K562 (cell line): ENCODE measurements at places on chromosomes 12 and 14. TPM values are rescaled to one million over a fixed set of nuclear protein-coding genes. Genes with fewer than 3 reads are reported as not detected.

The SPX gene
- total RNA-seq: 0.11 TPM in 2 replicates

The PROX2 gene
- total RNA-seq: not detected in 2 replicates

The NYNRIN gene
- total RNA-seq: 1.2 and 1.9 TPM in 2 replicates

The FAM222A gene
- 0.29 and 0.83 TPM in 2 replicates for total RNA-seq

The TAS2R20 gene
- 0.74 and 0.93 TPM in 2 replicates for total RNA-seq

The KRT7 gene
- total RNA-seq: 1.4 and 1.6 TPM in 2 replicates

The CACNA1C gene
- not detected in 2 replicates for total RNA-seq

The ZBTB42 gene
- total RNA-seq: 7.4 and 8.5 TPM in 2 replicates

The EMP1 gene
- total RNA-seq: 0.47 and 0.60 TPM in 2 replicates
